ENCODE measurements at places on chromosomes 5 and 9.

GRCh38 chr5:168749391-168750100 is 170.4 kb upstream of the PANK3 start:
- no peak for DNase-seq

DNA sequence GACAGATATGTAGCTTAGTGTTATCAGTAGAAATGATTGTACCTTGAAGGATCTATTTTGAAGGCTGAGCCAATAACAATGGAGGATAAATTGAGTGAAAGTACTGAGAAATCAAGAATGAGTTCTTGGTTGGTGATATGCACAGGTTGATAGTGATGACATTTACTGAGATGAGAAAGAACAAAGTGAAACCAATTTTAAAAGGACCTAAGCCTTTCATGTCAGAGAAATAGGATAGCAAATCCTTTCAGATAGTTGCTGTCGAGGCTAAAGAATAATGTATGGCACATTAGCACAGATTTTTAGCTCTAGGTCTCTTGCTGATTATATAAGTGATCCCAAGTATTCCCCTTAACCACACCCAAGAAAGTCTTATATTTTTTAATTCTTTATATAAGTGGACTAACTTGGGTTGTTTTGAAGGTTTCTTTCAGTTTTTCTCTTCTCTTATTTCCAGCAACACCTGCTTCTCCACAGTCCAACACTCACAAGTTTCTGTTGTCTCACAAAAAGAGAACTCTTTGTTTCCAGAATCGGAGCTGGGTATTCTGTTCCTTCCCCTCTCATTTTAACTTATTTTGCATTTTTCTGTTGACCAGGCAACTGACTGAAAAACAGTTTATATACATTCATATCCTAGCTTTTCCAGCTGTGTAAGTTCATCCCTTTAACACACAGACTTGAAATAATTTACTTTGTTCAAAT is 286.9 kb upstream of the ATP10B start:
- DNase-seq, result no peak

DNA sequence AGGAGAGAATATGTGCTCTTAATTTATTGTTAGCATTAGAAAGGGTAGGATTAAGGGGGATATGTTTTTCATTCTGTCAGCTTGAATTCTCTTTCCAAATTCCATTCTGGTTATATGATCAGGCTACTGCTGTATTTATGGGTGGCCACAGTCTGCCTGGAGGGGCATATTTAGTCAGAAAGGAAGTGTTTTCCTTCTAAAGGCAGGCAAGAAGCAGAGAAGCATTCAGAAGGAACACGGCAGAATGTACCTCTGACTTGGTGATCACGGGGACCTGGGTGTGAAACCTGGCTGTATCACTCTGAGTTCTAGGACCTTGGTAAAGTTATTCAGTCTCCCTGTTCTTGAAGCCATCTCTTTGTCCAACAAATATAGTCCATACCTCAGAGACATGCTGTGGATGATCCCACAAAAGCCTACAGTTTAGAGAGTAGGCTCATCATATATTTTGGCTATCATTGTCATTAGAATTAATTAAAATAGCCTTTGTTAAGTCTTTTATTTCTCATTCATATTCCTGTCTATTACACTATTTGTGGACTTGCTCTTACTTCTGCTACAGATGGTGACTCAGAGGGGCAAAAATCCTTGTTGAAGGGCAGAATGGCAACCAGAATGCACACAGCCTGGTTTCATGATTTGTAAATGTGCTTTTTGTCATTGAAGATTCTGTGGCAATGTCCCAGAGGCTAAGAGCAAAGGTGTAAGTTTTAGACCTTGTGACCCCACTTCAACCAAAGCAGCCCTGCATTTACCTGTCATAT is 2.7 kb downstream of the TNC start:
- DNase-seq, result no peak

- DNase-seq, result no peak
These were observed 183.3 kb downstream of the DIRAS2 start for GRCh38 chr9:90459321-90459720.
